Forelimb muscle (tissue), 1 donor: ENCODE measurements at places on chromosomes 5 and 9.

GRCh38 chr9:137076636-137077009 lies 694 bp upstream of the UAP1L1 start:
- DNase-seq: no peak

DNA sequence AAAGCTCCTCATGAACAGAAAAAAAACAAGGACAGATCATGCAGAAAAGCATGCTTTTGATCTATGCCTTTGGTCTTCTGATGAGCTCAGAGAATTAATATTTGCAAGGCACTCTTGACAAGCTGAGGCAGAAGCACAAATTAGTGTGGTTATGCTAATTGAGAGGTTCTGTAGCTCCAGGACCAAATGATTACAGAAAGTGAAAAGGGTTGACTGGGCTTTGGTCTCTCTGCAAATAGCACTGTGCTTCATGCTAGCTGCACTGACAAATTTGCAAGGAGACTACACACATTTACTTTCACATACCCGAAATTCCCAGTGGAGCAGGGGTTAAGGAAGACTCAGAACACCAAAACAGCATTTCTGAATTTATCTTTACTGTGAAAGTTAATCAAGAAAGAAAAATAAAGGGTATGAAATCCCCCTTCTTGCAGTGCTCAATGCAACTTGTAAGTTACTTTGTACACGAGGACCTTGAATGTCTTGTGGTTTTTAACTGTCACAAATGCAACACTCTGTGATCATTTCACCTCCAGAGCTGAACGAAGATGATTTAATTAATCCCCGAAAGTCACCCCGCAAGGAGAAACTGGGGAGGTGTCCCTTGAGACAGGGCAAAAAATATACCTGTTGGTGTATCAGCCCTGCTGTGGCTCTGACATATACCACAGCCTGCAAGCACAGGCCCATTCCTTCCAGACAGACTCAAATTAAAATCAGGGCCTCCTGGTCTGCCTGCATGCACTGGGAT lies 11.9 kb downstream of the RAPGEF1 start:
- DNase-seq: no peak

DNA sequence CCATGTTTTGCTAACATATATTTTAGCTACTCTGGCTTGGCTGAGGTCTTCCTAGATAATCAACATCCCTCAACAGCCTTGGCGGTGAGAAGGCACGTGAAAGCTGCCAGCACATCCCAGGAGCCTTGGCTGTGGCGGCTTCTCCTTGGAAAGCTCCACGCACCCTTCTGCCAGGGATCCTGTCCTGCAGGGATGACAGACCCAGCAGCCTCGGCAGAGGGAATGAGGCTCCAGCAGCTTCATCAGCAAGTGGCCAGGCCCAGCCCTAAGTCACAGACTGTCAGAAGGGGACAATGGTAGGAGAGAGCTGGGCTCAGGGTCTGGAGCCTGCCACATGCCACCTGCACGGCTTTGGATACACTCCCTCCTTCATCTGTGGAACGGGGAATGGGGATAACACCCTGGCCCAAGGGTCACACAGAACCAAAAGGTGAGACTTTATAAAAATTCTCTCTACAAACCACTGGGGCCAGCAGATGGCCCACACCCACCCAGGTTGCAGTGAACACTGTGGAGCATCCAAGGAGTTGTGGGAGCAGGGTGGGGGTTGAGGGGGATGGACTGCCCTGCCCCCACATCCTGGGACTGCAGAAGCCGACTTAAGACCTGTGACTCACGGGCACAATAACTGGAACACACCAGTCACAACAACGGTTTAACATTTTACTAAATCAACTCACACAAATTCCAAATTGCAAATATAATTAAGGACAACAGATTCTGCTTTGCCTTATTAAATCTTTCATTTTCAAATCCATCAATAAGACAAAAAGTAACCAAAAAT lies 65.1 kb downstream of the MACROH2A1 start:
- DNase-seq: no peak

GRCh38 chr9:86591472-86591871 lies 237.3 kb upstream of the TUT7 start:
- no peak for DNase-seq

DNA sequence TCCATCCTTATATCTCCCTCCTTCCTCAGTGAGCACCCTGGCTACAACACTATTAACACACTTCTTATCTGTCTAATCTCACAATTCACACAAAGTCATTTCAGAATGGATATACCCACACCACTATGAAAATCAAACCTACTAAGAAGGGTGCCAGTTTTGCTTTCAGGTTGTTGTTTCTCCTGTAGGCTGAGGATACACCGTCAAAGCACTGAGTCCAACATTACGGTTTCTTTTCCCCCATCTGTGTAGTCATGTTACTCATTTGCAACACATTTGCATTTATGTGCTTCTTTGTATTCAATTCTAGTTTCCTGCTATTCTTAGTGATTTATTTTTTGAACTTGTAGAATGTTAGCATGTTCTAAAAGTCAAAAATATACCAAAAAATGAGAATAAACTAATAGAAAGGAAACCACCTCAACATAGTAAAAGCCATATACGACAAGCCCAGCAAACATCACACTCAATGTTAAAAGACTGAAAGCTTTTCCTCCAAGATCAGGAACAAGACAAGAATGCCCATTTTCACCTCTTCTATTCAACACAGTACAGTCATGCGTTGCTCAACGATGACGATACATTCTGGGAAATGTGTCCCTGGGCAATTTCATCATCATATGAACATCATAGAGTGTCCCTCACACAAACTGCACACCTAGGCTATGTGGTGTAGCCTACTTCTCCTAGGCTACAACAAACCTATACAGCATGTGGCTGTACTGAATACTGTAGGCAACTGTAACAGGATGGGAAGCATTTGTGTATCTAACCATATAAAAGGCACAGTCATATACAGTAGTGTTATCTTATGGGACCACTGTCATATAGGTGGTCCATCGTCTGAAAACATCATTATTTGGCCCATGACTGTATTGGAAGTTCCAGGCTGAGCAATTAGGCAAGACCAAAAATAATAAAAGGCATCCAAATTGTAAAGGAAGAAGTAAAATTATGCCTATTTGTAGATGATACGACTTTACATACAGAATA lies 6.3 kb downstream of the ROR2 start:
- DNase-seq: no peak

DNA sequence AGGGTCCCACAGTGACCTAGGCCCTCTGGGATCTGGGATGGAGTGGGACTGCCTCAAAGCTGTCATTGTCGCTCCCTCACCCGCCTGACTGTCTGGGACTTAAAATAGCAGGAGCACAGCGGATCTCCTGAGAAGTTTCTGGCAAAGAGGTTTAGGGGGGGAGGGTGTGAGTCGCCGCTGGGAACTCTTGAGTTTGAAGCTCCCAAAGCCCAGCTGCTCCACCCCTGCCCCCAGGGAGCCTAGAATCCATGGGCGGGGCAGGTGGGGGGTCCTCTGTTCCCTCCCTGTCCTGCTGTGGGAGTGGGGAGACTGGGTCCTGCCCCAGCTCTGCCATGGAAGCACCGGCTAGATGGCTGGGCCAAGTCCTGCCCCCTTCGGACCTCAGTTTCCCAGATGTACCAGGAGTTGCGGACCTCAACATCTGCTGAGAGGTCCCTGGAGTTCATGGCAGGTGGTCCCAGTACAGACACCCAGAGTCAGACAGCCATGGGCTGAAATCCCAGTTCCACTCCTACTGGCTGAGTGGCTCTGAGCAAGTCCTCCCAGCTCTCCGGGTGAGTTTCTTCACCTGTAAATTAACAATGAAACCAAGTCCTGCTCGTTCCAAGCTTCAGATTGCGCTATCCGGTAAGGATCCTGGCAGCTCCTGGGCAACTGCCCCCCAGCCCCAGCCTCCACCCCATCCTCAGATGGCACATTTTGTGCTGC lies 985 bp upstream of the WDR38 start:
- no peak for DNase-seq

DNA sequence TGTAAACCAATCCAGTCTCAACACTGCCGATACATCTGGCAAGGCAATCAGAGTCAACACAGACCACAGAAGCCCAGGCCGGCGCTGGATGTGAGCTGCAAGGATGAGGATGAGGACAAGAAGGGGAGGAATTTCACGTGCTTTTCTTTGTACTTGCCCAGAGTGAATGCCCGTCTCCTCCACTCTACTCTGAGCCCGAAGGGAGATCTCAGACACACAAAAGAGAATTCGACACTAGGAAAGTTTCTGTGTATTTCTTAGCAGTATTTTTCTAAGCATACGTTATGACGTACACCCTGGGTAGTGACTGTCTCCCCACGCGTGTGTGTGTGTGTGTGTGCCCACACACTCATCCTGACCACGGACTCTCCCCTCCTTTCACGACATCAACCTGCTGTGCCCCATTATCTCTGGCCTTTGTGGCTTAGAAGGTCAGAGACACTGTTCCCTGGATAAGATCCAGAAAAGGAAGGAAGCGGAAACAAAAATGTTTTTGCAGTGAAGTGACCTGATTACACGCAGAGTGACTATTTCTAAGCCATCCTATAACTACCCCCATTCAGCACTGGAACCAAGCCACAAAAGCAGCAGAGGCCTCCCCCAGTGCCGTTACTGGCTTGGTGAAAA lies 227.3 kb upstream of the DAPK1 start:
- DNase-seq: no peak

GRCh38 chr9:27800692-27801370 lies 227.6 kb upstream of the C9orf72 start:
- no peak for DNase-seq
